Activated CD4-positive, CD25-positive, alpha-beta regulatory T cell treated with anti-CD3 and anti-CD28 coated beads, Interleukin-2, amount 50 U/mL, for 16 hours (primary cell): ENCODE measurements at places on chromosomes 4 and X.

GRCh38 chrX:3509934-3510333 is 163.5 kb upstream of the MXRA5 start:
- DNase-seq = no peak

GRCh38 chr4:101418466-101418865 is 71.1 kb upstream of the PPP3CA start:
- no peak for DNase-seq

DNA sequence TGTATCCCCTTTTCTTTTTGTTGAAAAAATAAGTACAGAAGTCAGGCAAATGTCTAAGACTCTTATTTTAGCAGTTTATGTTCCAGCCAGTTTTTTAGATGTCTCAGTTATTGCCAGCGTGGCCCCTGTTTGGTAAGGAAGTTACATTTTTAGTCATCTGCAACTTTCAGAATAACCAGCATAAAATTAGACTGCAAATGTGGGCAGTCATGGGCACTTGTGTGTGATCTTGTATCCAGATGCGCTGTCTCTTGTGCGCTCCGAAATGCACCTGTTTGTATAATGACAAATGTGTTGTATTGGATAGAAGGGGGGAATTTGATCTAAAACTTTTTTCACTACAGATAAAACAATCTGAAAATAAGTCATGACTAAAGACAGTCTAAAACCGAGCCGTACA is 44.3 kb upstream of the CLCN4 start:
- DNase-seq = no peak

DNA sequence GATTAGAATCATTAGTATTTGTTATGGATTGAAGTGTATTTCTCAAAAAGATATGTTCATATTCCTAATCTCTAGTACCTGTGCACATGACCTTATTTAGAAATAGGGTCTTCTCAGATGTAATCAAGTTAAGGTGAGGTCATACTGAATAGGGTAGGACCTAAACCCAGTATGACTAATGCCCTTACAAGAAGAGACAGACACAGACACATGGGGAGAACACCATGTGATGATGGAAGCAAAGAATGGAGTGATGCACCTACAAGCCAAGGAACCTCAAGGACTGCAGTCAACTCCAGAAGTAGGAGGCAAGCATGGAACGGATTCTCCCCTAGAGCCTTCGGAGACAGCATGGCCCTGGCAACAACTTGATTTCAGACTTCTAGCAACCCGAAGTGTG is 31.4 kb downstream of the OTUD4 start:
- no peak for DNase-seq

DNA sequence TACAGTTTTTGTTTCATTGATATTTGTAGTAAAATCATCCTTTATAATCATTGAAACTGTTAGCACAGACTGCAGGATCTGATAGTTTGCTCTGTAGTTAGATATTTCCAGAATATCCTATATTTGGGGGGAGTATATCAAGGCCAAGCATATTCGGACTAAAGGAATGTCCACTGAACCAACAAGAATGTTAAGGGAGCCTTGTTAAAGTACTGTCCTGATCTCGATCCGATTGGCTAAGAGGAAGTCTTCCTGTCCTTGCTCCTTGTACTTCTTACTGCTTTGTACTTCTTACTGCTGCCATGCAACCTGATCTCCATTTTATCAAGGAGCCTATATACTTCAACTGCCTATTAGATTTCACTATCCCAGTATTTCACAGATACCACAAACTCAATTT is 449.3 kb downstream of the RPA4 start:
- no peak for DNase-seq

DNA sequence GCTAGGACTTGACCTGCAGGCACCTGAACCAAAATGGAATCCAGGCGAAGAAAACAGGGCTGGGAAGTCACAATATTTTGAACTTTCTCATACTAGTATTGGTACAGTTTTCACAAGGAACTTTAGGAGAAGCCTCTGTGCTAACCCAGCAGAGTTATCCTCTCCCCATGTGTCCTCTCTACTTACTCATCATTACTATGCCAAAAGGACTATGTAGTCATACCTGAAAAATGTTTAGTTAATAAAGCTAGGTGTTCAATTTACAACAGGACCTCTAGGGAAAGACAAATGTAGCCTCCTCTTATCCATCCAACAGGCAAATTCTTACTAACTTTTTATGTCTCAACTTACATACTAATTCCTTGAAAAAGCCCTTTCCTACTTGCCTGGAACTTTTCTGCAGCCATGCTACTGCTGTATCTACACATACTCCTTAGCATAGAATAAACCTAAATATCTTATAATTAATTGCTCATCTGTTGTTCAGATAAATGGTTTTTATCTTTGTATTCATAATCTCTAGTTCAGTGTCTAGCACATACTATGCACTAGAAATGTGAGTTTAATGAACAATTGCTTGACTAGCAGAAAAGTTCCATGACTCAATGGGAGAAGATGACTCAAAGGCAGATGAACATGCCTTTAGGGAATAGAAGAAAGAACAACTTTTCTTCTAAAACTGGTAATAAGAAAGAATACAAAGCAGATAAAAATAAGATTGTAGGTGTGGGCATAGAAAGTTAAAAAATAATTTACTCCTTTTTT is 215.5 kb upstream of the VEGFC start:
- DNase-seq = no peak

DNA sequence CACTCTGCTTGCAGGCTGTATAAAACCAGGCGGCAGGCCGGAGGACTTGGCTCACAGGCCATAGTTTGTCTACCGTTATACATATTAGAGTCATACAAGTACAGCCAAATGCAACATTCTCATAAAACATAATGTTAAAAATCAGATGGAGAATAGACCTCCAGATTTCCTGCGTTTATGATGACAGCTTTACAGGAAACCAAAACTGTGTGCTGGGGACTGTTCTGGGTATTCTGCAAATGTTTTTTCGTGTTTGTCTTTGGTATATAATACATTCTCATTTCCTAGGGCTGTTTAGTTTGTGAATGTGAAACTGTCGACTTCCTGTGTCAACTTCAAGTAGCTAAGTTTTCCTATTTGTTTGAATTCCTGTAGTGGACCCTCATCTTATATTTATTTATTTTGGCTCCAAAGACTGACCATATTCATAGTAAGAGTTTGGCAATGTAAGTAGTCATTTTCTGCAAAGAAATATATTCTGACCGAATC is 79.5 kb upstream of the FAM9C start:
- DNase-seq = no peak

GRCh38 chr4:34732176-34732950 is 1512.0 kb downstream of the ARAP2 start:
- no peak for DNase-seq

- no peak for DNase-seq
Measured at GRCh38 chr4:178448372-178449035, 1006.3 kb upstream of the AGA start.

- no peak for DNase-seq
Measured at GRCh38 chr4:186693159-186693815, 30.4 kb downstream of the FAT1 start.

- no peak for DNase-seq
Measured at GRCh38 chr4:6337331-6337935, 67.8 kb downstream of the WFS1 start.

- no peak for DNase-seq
Measured at GRCh38 chrX:9765737-9766097, at the start of gene GPR143. Gene GPR143, minus strand, starts transcription at chrX:9765847. Its CDS starts 30 bp downstream, at chrX:9765817.
